ENCODE measurements at places on chromosomes 1 and 21.

DNA sequence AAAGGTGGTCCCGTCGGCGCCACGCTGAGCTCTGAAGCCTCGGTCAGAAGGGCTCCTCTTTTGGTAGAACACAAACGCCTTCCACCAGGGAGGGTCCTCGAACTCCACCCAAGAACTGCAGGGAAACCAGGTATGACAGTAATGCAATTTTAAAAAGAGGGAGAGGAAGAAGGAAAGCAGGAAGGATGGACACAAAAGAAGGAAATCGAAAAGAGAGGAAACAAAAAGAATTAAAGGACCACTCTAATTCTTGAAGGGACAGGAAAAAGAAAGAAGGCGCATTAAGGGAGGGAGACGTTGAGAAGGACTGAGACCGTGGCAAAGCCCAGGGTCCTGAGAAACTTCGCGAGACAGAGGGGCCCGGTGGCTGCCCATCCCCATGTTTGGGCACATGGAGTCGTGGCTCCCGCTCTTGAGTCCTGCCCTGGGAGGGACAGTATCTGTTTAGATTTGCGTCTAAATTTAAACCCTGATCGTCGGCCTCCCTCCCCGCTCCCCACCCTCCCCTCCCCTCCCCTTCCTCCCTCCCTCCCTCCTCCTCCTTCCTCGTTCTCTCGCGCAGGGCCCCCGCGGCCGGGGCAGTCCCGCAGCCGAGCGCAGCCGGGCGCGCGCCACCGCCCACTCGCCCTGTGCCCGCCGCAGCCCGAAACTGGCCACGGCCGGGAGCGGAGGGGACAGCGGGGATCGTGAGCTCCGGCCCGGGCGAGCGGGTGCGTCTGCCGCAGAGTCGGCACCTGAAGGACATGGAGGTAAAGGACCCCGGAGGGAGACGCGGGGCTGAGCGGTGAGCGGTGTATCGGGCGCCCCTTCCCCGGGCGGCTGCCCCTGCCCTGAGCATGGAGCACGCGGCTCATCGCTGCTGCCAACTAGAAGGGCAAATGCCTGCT is at the start of gene RCSD1:
TSS of gene RCSD1 (plus strand) at position 552 of the 887 bp plus-strand sequence. CDS start at position 744, 192 bp downstream.
- peak; percentile 71 for DNase-seq

DNA sequence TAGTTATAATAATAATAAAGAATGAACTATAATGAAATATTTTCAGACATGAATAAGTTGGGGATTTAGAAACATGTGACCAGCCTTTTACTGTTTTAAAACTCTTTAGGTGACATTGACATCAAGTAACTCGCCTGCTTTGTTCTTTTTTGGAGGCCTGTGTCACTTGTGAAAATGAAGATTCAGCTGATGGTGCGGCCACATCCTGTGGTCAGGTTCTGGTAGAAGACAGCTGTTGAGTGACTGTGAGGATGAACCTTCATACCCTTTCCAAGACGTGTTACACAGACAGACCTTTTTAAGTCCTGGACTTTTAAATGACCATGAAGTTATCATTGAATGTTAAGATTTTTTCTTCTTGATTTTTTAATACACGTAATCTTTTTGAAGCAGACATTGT is 10.3 kb downstream of the UTS2 start:
- no peak for DNase-seq

GRCh38 chr21:22352088-22352487 is 1353.9 kb downstream of the NCAM2 start:
- DNase-seq: no peak

DNA sequence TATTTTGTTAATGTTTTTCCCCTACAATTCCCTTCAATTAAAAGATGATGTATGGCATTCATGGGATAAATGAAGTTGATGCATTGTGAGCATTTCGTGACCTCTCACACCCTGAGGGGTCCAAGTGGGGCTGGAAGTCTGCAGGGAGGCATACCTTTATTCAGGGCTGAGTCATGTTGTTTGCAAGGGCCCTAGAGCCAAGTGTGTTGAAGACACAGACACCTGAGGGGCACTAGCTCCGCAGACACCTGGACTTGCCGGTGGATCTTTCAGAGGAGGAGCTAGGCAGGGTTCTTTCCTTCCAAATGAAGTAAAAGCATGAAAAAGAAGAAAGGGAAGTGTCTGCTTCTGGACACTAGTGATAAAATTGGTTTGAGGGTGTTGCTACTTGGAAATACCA is 57.0 kb upstream of the RGS7 start:
- no peak for DNase-seq

DNA sequence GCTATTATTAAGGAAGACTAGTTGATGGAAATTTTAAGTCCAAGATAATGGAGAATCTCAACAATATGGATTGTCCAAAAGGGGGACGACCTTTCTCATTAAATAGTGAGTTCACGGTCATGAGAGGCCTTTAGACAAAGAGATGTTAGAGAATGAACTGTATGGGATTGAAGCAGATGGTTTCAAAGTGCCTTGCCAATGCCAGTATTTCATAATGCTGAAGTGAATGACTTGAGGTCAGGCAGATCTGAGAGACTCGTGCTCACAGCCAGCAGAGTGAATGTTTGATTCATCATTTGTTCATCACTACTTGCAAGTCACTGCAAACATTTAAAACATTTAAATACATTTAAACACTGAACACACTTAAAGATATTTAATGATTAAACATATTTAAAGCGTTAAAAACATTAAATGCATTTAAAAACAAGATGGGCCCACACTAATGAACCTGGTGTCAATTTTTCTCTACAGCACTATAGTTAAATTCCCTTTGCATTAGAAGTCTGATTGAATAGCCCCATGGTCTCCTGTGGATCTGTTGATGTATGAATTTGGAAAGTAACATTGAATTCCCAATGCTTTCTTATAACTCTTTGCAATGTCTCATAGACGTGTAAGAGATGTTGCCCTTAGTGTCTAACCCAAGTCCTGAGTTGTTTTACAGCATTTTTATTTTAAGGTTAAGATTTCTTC is 80.7 kb downstream of the TGFB2 start:
- no peak for DNase-seq

- DNase-seq: no peak
These were observed 51.4 kb upstream of the GJA8 start for GRCh38 chr1:147851149-147851548.

DNA sequence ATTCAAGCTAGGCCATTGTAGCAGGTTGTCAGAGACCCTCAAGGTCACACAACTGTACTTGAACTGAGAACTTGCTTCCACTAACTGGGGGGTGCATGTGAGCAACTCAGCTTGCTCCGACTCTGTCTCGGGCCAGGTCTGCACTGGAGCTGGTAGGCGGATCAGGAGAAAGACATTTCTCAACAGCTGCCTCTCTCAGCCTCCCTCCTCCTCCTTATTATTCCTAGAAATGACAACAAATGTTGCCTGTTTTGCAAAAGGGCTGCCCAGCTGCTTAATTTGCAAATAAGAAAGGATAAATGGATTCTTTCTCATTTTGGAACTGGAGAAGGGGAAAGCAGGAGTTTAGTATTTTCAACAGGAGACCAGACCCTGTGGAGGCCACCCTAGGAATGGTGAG is 140.5 kb downstream of the RHOU start:
- DNase-seq: no peak

DNA sequence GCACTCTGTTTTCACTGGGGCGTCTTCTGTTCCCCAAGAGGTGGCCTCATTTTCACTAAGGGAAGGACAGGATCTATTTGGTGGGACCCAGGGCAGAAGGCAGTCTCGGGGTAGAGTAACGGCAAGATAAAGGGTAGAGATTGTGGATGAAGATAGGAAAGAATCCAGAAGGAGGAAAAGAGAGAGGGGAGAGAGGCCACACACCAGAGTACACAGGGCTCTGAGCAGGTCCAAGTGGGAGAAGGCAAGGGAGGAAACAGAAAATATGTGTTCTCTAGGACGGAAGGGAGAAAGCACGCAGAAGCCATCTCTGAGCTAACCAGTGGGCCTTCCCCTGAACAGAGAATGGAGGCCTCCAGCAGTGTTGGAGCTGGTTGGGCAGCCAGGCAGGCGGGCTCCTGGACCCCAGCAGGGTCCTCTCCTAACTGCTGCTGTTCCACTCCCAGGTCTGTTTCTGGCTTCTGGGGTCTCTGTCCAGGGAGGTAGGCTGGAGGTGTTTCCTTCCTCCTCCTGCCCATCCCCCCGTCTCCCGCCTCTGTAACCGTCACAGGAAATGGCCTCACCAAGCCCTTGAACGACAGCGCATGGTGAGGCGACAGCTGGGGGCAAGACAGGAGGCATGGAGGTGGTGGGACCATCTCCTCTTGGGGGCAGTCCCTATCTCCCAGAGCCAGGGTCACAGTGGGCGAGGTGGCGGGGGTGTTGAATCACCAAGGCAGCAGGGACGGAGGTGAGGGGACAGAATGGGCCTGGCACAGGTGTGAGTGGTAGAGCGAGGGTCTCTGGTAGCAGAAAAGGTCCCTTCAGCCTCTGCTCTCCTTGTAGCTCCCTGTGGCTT is 649 bp downstream of the PTPN7 start:
- DNase-seq: peak; percentile 70

GRCh38 chr1:85085417-85085816 is 37.1 kb upstream of the MCOLN3 start:
- peak; percentile 54 for DNase-seq

DNA sequence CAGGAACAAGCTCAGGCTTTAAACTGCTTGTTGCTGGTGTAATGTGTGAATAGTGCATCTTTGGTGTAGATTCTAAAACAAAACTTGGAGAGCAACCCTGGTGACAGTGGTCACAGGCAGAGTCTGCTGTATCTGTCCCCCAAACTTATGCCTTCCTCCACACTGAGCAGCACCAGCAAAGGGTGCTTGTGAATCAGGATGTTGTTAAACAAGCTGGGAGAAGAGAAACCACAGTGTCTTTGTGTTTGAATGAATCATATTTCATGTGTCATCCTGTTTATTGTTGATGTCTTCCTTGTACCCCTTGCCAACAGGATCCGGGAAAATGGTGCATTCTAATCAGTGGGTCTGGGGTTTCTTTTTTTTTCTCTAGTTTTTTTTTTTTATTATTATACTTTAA is 91.9 kb upstream of the COG2 start:
- no peak for DNase-seq

- DNase-seq: peak; percentile 26
These were observed 1.5 kb downstream of the PLK3 start for GRCh38 chr1:44801491-44802305.

GRCh38 chr21:37082375-37082774 is 9.3 kb downstream of the TTC3 start:
- no peak for DNase-seq

- no peak for DNase-seq
These were observed 78.5 kb downstream of the HLCS start for GRCh38 chr21:36887963-36888362.

- DNase-seq: no peak
These were observed 19.9 kb downstream of the CASQ2 start for GRCh38 chr1:115748401-115749150.

GRCh38 chr1:155177192-155177917 is 3.7 kb downstream of the TRIM46 start:
- DNase-seq: no peak

DNA sequence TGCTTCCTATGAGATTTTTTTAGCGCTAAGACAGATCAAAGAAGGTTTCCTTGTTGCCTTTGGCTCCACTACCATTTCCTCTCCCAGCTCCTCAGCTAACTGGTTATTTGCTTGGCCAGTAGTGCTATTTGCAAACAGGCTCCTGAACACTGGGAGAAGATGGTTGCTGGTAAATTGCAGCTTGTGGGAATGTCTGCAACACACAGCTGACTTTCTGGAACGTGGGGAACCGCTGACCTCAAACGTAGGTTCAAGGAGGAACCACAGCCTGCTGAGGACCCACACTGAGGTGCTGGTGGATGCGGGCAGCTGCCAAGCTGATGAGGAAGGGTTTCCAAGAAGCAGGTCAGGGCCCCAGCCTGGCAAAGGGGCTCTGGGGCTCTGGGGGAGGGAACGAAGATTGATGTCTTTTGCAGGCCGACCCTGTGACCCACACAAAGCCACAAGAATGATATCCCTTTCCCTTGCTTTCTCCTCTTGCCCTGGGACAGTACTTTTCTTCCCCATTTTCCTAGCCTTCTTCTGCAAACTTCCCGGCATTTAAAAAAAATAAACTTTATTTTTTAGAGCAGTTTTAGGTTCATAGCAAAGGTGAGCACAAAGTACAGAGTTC is 24.8 kb downstream of the GNG4 start:
- no peak for DNase-seq

GRCh38 chr1:201966171-201966570 is 10.9 kb downstream of the TIMM17A start:
- DNase-seq: no peak

GRCh38 chr1:14064649-14065442 is 364.9 kb downstream of the PRDM2 start:
- DNase-seq: no peak

DNA sequence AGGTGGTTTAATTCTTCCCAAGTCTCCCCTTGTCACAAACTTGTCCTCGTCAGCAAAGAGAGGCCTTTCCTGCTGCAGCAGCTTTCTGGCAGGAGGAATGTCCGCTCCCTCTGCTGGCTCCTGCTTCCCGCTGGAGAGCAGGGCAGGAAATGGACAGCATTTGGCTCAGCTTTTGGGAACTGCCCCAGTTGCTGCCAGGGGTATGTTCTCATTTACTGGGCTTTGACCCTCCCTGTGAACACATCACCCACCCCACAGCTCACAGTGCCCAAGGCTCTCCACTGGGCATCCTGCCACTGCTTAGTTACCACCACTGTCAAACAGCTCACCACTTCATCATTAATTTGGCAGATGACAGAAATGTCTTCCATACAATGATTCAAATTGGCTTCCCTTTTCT is 75.4 kb downstream of the MRPL37 start:
- no peak for DNase-seq

DNA sequence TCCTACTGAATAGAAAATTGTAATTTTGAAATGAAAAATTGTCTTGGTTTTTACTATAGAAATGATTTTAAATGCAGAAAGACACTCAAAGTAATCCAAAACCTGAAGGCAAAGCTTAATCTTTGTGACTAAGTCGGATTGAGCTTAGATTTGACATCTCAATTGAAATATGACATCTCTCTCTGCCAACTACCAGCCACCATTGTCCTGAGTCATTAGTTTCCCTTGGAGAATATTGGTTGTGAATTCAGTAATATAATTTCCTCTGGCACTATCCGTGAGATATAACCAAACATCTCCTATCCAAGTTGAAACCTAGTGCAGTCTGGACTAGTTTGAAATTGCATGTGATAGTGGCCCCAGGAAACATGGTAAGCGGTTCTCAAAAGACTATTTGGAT is 37.1 kb downstream of the PLA2G4A start:
- DNase-seq: no peak
